ENCODE measurements at places on chromosomes 11 and 22.

GRCh38 chr11:2122222-2122906 lies 16.8 kb downstream of the IGF2 start:
- H3K36me3 ChIP-seq = no peaks in the 10 kb centered on the region
- H3K27ac ChIP-seq = no peak overlapping the region
- no peaks in the 10 kb centered on the region for H3K4me1 ChIP-seq
- DNase-seq = no peak

DNA sequence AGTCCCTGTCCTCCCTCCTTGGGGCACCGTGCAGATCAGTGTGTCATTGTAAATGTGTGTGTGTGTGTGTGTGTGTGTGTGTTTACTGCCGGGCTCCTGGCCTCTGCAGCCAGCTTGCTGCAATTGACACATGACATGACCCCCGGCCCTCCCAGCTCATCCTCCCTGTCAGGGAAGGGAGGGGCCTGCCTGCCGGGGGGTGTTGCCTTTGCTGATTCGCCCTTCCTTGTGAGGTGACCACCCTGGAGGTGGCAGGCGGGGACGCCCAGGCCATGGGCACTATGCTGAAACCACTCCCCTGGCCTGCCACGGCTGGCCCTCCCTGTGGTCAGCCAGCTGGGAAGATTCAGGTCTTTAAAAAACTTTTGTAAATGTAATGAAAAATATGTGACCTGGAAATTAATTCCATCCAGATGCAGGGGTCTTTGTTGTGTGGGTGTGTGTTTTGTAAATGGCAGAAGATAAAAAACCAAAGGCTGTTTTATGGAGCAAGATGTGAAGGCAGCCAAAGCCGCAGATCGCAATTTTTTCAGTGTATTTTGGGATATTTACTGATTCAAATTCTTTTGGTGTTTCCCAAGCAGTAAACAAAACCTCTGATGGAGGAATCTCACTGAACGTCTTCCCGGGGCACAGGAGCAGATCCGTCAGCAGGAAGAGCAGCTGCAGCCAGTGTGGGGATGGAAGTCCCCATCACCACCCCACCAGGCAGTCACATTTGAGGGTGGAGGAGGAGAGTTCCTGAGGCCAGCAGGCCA lies 23.2 kb downstream of the SHISAL1 start:
- DNase-seq = no peak
- no peak overlapping the region for H3K4me3 ChIP-seq
- no peaks in the 10 kb centered on the region for H3K27me3 ChIP-seq
- H3K27ac ChIP-seq = no peak overlapping the region
- no peaks in the 10 kb centered on the region for H3K4me1 ChIP-seq
- no peaks in the 10 kb centered on the region for H3K36me3 ChIP-seq

- DNase-seq = no peak
- H3K27ac ChIP-seq = no peak overlapping the region
- H3K4me1 ChIP-seq = peaks cover 4% of the 10 kb centered on the region
- no peaks in the 10 kb centered on the region for H3K27me3 ChIP-seq
- no peaks in the 10 kb centered on the region for H3K36me3 ChIP-seq
Measured at GRCh38 chr22:36232715-36233401, 6.5 kb downstream of the APOL2 start.

DNA sequence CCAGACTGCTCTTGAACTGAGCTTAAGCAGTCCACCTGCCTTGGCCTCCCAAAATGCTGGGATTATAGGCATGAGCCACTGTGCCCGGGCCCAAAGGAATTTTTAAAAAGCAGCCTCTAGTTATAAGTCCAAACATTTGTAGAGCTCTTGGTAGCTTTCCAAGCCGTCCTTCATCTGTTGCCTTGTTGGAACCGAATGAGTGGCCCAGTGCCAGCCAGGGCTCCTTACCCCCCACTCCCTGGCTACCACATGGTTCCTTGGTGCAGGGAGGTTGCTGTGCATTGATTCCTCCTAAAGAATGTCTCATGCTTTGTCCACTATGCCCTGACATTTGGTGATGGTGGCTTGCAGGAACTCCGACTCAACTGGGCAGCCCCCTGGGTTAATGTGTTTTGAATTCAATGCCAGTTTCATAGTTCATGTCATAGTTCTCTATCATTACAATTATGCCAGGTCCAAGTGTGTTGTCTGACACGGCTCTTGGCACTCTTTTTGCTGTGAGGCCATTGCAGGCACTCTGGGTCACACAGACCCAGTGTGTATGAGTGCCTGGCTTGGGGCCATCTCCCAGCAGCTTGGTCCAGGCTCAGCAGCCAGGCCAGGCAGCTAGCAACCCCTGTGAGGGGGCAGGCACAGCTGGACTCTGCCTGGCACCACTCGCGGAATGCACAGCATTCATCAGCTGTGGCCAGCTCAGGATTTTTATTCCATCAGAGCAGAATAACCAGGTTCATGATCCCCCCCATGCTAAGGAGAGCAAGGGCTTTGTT lies 13.3 kb upstream of the MICALL1 start:
- no peaks in the 10 kb centered on the region for H3K27me3 ChIP-seq
- H3K27ac ChIP-seq = no peak overlapping the region
- peaks cover 7% of the 10 kb centered on the region for H3K36me3 ChIP-seq
- H3K4me3 ChIP-seq = no peak overlapping the region
- no peak for DNase-seq
- H3K4me1 ChIP-seq = peaks cover 19% of the 10 kb centered on the region

All from Panc1 (cell line).